HL-60 (cell line): ENCODE measurements at places on chromosomes 6 and 20.
A peak's percentile ranks its signal among the peaks of the same experiment; 100 is the strongest.

DNA sequence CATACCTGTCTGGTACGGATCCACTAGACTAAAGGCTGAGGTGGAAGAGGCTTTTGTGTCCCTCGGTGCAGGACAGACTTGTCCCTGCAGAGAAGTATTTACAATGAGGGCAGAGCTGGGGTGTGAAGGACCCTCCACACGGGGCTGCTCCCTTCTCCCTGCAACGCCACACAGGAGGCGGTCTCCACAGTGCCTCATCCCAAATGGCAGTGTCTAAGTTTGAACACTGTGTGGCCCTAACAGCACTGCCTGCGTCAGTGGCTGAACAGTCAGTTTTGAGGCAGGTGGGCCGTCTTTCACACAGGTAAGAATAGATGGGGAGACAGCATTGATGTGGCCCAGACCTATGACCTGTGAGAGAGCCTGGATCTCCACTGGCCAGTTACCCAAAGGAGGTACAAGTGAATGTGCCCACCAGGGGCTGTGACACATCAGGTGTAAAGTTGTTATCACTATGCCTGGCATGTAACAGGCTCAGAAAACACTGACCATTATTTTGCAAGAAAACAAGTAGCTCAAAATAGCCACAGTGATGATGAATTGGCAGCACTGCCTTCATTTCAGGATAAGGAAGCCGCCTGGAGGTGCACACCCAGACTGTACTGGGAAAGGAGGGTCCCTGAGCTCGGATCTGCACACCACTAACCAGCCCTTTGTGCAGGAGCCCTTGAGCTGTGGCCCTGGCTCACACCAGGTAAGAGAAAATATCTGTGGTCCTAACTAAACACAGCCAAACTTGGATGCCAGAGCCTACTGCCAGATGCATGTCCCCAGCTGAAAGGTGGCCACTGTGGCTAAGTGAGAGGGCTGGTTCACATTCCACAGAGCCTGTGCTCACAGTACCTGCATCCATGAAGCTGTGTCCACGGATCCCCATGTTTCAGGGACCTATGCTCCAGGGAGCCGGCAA lies 246.7 kb downstream of the DLL1 start:
- no peak for DNase-seq

DNA sequence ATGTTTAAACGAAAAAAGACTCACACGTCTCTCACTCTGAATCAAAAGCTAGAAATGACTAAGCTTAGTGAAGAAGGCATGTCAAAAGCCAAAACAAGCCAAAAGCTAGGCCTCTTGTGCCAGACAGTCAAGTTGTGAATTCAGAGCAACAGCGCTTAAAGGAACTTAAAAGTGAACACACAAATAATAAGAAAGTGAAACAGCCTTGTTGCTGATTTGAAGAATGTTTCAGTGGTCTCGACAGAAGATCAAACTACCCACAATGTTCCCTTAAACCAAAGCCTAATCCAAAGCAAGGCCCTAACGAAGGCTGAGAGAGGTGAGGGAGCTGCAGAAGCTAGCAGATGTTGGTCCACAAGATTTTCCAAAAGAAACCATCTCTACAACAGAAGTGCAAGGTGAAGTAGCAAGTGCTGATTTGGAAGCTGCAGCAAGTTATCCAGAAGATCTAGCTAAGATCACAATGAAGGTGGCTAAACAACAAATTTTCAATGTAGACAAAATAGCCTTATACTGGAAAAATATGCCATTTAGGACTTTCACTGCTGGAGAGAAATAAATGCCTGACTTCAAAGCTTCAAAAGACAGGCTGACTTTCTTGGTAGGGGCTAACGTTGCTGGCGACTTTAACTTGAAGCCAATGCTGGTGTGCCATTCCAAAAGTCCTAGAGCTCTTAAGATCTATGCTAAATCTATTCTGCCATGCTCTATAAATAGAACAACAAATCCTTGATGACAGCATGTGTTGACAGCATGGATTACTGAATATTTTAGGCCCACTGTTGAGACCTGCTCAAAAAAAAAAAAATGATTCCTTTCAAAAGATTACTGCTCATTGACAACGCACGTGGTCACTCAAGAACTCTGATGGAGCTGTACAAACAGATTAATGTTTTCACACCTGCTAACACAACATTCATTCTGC lies 40.3 kb downstream of the SEC63 start:
- DNase-seq, result no peak

- DNase-seq, result no peak
Measured at GRCh38 chr6:16278048-16278724, 39.8 kb downstream of the GMPR start.

DNA sequence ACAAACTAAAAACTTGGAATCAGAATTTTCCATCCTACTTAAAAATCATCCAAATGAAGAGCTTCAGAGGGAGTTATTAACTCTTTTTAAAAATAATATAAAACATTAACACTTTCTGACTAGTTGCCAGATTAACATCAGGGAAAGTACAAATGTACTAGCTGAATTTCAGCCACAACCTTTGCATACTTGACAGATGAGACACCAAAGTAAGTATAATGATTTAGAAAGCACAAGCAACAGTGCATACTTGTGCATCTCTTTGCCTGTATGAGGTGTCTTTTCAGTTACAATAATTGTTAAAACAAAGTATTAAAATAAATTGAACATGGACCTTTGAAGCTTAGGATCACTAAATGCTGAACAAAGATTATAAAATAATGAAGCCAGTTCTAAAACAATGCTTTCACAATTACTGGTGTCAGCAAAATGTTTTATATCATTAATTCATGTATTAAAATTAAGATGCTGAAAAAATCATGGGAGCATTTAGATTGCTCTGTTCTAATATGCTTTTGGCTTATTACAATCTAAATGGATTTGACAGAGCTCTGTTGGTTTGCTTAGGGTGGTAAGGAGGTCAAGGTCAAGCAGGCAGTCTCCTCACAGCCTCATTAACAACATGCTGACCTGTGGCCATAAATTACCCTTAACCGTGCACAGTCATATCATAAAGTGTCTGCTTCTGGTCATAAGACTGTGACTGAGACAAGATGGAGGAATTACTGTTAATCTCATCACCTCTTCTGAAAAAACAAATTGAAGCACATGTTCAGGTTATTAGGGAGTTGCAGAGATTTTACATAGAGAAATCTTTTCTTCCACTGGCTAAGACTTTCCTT lies 15.1 kb downstream of the RNF217 start:
- DNase-seq, result no peak

DNA sequence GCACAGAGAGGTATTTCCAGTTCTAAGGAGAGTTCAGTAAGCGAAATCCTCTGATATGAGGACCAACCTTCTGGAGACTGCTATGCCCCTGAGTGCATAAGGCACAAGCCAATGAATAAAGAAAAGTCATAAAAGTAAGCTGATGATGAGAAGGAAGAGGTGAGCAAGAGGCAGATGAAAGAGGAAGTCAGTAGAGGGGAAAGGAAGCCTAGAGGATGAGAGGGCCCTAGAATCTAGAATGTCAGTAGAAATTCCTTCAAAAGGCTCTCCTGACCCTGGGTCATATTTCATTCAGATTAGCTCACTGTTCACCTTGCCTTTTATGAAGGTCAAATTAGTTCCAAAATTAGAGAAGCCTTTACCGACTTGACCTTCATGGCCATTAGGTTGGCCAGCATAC lies 209.2 kb downstream of the CD83 start:
- no peak for DNase-seq

GRCh38 chr6:125415913-125416312 lies 114.1 kb upstream of the HDDC2 start:
- no peak for DNase-seq

DNA sequence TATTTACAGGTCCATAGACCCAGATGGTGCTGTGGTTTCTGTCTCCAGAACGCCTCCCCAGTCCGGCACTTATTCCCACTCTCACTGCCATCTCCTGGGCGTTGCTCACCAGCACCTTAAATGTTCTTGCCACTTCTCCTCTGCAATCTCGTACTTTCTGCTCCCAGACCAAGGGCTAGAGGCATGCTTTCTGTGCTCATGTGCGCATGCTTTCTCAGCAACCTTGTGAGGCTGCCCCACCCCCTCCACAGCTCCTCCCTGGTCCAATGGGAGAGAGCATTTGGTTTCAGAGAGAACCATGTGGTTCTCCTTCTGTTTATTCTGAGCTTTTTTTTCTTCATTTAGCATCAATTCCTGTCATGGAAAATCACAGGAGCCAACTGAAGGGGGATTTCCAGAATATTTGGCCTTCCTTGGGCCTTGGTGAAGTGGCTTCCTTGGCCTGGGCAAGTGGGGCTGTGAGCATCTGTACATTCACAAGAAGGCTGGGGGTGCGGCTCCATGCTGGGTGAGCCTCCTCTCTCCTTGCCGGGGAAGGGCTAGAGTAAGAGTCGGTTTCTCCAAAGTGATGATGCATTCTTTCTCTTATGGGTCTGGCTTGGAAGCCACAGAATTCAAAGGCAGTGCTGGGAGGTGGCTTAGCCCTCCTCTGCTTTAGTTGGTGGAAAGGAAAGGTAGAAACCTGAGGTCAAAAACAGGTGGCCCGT lies 66.6 kb downstream of the PHACTR3 start:
- DNase-seq, result no peak

GRCh38 chr6:34237722-34238584 lies 1.3 kb downstream of the HMGA1 start:
- peak; percentile 80 for DNase-seq

DNA sequence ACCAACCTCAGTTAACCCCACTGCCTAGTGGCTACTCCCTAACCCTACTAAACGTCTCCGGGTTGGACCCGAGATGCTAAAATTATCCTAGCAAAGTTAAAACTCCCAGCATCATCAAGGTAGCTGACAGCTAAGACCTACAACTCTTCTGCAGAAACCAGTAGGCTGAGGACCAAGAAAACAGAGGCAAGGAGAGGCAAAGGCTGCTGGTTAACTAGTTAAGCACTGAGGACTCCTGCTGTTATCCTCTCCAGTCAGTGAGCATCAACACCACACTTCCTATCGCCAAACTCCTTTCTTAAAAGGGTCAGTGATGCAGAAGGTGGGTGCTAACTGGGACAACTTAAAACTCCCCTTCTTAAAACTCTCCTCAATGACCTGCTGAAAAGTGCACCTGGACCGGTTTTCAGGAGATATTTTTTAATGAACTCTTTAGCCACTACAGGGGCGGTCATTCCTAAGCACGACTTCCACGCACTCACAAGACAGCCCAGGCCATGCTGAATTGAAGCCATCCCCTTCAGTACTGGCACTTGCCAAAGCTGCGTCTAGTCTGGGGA lies 1.7 kb downstream of the TRERF1 start:
- DNase-seq, result peak; percentile 32

- no peak for DNase-seq
Measured at GRCh38 chr6:71510057-71510713, 221.6 kb downstream of the OGFRL1 start.

- no peak for DNase-seq
Measured at GRCh38 chr6:41713650-41714291, 21.6 kb downstream of the TFEB start.

DNA sequence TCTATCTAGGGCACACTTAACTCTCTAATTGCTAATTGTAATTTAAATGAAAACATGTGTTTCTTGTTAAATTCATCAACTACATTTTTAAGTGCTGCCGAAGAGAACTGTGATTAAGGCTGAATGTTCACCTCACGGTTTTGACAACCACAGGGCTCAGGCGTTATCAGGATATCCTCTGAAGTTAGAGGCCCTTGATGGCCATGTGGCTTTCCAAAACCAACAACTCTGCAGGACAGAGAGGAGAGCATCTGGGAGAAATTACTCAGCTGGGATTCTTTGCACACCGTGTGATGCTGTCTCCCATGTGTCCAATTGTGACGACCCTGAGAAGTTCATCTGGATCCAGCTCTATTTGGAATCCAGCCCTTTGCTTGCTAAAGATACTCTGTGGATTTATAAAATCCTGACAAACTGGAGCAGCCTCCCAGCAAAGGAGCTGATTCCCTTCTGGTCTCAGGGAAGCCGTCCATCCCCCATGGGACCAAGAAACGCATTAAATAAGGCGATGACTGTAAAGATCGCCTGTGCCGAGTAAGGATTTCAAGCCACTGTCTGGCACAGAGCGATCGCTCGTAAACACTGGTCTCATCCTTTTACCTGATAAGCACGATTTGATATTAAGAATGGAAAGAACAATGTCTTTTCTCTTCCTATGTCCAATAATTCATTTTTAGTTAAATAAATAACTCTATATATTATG lies 401.1 kb downstream of the CD83 start:
- no peak for DNase-seq

- DNase-seq, result no peak
Measured at GRCh38 chr6:163999475-164000125, 585.1 kb downstream of the QKI start.

DNA sequence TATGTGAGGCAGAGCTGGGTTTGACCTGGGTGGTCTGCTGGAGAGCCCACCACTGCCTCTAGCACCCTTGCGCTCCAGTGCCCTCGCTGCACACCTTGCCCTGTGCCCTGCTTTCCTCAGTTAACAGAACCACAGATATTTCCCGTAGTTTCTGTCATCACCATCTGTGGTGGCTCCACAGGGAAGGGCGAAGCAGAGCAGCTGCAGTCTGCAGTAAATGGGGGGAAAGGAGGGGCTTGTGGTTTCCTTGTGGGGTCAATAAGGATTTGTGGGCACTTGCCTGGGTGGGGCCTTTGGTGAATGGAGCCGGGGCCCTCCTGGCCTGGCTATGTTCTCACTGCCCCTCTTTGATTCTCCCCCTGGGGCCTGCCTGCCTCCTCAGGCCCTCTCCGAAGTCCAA lies 21.2 kb upstream of the CCDC167 start:
- DNase-seq, result no peak

DNA sequence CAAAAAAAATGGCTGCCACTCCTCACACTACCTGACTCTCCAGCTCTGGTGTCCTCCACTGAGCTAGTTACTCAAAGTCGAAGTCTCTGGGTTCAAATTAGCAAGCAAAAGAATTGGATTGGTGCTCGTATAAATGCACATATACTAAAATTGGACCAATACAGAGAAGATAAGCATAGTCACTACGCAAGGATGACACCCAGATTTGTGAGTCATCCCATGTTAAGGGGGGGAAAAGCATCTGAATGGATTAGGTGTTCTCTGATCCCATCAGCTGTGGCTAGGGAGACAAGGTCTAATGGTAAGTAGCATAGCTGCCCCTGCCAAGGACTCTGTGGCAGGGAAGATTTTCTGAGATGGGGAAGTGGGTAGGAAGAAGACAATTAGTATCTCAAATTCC lies 18.3 kb upstream of the AMD1 start:
- DNase-seq, result no peak

DNA sequence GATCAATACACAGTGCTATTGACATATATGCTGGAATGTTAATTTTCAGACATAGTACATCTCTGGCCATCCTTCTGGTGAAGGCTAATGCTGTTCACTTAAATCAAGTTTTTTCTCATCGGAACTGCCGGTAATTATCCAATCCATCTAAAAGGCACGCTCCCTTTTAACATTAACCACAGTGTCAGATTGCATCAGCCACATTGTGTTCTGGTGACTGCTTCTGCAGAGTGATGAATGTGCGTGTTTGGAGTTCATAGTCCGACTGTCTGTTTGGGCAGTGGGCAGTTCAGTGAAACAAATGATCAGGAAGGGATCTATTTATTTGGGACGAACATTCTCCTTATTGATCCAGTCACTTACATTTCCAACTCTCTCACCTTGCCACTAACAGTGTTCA lies 49.5 kb downstream of the SOBP start:
- no peak for DNase-seq

- DNase-seq, result no peak
Measured at GRCh38 chr20:56845546-56846086, 216.5 kb downstream of the TFAP2C start.
